ENCODE measurements at places on chromosomes 5 and 9.

GRCh38 chr5:62315376-62316175 is 9.6 kb downstream of the KIF2A start:
- no peak for DNase-seq

- no peak for DNase-seq
Observed at GRCh38 chr5:176171171-176171760, 67.0 kb upstream of the SIMC1 start.

GRCh38 chr9:131809941-131810344 is 70.1 kb upstream of the RAPGEF1 start:
- DNase-seq, result no peak

- DNase-seq, result no peak
Observed at GRCh38 chr5:73154208-73155006, 18.6 kb upstream of the TMEM174 start.

- no peak for DNase-seq
Observed at GRCh38 chr5:95895771-95896170, 65.9 kb downstream of the ELL2 start.

GRCh38 chr9:16715404-16715803 is 155.1 kb downstream of the BNC2 start:
- no peak for DNase-seq

GRCh38 chr5:62083661-62084060 is 222.3 kb upstream of the KIF2A start:
- no peak for DNase-seq

- DNase-seq, result peak; percentile 92
Observed at GRCh38 chr5:112338681-112339337, 80.3 kb downstream of the EPB41L4A start.

- no peak for DNase-seq
Observed at GRCh38 chr5:35789732-35790456, 66.8 kb upstream of the IL7R start.

DNA sequence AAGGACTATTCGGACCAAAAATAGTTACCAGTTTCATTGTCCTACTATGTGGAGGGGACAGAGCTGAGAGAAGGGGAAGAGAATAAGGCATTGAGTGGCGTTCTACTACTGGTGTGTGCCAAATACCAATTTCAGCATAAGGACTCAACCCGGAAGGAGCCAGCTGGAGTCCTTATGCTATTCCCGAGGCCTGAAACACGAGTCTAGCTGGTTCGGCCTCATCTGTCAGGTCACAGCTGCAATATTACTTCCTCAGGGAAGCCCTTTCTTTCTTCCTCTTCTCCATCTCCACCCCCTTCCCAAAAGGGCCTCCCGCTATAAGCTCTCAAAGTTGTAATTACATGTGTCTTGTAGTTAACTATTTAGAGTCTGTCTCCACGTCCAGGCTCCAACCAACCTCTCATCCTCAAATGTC is 20.5 kb upstream of the FER start:
- DNase-seq, result no peak

DNA sequence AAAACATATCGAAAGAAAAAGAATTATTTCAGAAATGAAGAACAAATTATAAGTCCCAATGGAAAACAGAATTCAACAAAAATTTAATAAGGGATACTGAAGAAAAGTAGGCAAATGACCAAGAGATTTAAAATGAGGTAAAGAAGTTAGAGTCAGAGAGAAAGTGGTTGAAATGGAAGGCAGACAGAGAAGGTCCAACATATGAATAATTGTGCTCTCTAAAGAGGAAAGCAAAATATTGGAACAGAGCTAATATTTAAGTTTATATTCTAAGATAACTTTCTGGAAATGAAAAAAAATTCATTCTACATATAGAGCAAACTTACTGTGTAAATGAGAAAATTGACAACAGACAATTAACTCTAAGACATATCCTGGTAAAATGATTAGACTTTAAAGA is 94.1 kb downstream of the PTCH1 start:
- DNase-seq, result no peak

- DNase-seq, result no peak
Observed at GRCh38 chr5:3853362-3853761, 257.7 kb downstream of the IRX1 start.

DNA sequence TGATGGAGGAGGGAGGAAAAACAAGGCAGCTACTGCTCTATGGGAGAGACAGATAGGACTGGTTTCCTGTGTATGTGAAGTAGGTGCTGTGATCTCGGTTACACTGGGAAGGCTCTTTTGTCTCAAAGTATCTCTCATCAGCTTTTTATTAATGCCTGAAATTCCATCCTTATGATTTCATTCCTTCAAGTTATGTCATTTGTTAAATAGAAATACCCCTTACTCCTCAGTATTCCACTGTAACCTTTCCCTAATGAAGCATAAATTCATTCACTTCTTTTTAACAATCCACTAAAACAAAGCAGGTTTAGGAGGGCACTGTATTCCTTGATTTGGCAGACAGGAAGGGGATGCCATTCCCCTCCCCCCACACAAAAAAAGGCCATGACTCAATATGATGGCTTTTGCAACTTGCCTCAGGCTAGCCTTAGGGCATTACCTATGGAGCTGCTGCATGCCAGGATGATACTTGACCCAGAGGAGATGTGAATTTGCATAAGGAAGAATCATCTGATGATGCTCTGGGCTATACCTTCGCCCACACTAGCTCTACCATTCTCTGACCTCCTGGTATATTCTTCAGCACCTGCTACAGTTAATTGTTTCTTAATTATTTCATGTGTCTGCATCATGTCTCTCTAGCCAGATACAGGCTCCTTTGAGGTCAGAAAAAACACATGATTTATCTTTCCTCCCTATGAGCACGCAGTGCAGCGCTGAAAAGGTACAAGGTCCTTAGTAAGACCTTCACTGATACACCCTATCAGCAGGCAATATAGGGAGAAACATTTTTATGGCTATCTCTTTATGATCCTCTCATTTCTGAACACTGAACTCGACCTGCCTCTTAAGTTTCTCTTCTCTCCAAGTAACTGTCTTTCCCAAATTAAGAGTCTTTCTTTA is 26.3 kb downstream of the NR3C1 start:
- DNase-seq, result no peak

DNA sequence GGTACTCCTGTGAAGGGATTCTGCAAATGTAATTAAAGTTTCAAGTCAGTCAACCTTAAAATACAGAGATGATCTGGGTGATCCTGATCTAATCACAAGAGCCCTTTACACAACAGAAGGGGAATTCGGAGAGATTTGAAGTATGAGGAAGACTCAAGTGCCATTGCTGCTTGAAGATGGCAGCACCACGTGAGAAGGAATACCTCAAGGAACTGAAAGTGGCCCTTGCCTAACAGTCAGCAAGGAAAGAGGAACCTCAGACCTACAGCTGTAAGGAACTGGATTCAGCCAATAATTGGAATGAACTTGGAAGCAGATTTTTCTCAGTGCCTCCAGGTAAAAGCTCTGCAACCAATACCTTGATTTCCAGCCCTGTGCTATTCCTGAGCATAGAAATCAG is 87.4 kb downstream of the THBS4 start:
- no peak for DNase-seq

- DNase-seq, result no peak
Observed at GRCh38 chr5:98935206-98935605, 6.4 kb upstream of the CHD1 start.

GRCh38 chr5:154755361-154756008 is at the start of gene LARP1:
LARP1 (plus strand) TSS chr5:154755377; CDS start chr5:154755758, 381 bp downstream.
- no peak for DNase-seq

- no peak for DNase-seq
Observed at GRCh38 chr5:42518595-42519221, 95.5 kb downstream of the GHR start.

GRCh38 chr9:122015170-122015821 is 77.8 kb downstream of the TTLL11 start:
- DNase-seq, result no peak

All from epithelial cell of proximal tubule (primary cell).